ENCODE measurements at places on chromosomes 2 and 18.

GRCh38 chr18:39841482-39842365 is 2113.3 kb upstream of the PIK3C3 start:
- no peak for DNase-seq

- DNase-seq, result no peak
Measured at GRCh38 chr2:204364860-204365535, 180.3 kb upstream of the PARD3B start.

- DNase-seq, result no peak
Measured at GRCh38 chr2:74029714-74030397, 45.1 kb downstream of the TET3 start.

DNA sequence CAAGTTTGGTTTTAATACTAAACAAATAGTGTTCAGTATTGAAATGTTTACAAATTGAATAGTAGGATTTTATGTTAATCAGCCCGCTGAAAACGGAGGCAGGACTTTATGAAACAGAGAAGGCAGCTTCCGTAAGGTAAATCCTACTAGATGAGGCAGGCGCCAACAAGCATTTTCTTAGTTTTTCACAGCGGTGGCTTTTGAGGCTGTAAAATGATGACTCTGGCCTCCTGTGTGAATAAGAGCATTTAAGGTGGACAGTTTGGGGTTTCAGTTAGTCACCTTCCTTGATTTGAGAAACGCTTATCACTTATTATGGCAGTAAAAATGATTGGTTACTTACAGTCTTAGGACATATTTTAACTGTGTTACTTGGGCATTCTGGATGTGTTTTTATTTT is 212.9 kb downstream of the PTGR3 start:
- DNase-seq, result peak; percentile 10

DNA sequence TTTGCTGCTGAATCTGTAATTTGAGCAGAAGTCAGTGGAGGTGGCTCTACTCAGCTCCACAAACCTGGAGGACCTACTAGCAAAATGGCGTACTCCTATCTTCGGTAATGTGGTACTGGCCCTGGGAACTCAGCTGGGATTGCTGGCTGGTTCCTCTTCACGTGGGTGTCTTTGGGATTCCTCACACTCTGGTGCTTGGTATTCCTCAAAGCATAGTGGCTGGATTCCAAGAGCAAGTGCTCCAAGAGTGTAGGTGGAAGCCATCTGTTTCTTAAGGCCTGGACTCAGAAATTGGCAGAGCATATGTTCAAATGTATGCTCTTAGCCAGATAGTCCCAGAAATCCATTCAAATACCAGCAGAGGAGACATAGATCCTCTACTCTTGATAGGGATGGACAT is 281.9 kb upstream of the CDH7 start:
- no peak for DNase-seq

GRCh38 chr2:238286095-238286494 is 2.3 kb downstream of the PER2 start:
- no peak for DNase-seq

DNA sequence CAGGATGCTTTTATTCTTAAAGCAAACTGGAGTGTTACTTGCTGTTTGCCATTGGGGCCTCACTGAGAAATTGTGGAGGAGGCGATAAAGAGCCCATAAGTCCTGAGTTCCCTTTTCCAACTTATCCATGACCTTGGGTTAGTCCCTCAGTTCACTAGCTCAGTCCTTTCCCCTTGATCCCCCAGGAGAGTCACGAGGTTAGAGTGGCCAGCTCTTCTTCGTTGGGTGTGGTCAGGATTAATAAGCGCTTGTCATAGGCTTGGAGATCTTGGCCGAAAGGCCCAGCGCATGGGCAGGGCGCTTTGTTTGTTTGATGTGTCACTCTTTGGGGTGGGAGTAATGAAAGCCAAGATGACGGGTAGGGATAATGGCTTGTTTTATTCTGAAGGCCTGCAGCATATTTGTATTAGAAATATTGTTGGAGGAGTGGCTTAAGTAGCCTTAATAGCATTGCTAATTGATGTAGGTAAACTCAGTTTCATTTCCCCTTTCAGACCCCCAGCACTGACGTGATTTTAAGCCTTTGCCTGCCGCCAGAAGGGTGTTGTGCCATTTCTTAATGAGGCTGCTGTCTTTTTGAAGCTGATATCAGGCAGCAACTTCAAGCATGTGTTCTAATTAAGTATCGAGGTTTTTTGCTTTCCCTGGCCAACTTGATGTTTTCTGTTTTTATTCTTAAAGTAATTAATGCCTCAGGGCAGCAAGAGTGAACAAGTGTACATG is 15.7 kb downstream of the GRHL1 start:
- DNase-seq, result no peak

DNA sequence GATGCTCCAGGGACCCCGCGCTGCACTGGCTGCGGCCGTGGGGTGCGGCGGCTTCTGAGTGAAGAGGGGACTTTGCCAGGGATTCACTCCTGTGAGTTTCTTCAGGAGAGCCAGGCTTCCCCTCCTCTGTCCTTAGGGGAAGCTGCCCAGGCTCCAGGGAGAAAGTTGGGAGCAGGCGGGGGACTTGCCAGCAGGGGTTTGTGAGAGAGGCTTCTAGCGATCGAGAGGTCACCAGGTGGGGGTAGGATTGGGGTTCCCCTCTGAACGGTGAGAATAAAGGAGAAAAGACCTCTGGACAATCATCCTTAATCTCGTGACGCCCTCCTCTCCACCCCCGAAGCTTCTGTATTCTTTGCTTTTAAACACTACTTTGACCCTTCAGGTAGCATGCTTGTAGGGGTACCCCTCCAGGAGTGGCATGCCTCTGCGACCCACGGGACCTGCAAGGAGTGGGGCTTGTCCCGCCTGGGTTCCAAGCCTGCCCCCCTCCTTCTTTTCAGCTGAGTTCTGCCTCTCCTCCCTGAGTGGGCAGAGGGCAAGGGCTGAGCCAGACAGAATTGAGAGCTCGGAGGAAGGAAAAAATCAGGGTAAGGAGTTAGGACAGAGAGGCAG is 601 bp downstream of the PROKR1 start:
- no peak for DNase-seq

DNA sequence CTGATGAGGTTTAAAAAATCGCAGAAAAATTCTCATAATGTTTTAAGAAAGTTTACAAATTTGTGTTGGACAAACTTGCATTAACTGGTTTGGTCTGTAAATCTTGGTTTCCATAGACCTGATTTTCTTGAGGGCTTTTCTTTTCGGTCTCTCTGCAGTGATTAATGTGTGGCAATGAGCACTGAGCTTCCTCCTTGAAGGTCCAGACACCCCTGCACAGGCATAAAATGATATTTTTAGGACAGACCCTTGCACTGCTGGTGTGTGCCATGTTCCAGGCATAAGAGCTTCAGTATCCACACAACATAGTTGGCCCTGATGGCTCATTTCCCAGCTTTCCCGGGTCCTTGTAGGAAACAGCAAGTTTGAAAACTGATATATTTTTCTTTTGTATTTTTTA is 33.7 kb downstream of the MRPL33 start:
- DNase-seq, result no peak

DNA sequence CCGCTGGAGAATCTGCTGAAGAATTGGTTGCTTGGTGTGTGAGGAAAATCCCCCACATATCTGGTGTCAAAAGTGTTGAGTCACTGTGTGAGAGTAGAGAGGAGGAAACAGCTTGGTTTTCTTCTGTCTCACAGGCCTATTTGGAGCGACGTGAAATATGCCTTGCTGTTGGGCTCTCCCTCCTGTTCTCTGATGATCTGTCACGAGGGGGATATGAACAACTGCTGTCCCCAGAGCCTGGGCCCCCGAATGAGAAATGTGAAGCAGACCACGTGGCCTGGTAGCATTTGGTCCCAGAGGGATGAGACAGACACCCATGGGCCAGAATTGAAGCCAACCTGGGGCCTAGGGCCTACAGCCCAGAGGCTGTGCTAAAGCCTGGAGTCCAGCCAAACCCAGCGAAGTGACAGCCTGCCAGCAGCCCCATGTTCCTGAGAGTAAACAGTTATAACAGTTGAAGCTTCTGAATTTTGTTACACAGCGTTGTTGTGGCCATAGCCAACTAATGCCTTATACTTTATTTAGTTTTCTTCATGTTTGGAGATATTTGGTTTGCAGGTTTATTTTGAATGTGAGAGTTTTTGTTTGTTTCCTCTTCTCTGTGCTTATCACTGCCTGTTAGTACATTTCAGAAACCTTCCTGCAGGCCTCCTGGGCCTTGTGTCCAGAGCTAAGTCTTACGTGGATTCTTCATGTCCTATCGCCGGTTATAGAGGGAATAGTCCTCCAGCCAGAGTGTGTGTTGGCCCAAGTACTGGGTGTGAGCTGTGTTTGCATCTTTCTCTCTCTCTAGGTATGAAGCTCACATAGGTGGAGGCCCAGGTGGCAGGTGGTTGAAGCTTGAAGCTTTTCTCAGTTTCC is 18.7 kb upstream of the COLEC12 start:
- DNase-seq, result no peak

- no peak for DNase-seq
Measured at GRCh38 chr18:448116-448790, 52.2 kb downstream of the COLEC12 start.

- DNase-seq, result no peak
Measured at GRCh38 chr2:20990442-20991430, 53.1 kb downstream of the APOB start.

DNA sequence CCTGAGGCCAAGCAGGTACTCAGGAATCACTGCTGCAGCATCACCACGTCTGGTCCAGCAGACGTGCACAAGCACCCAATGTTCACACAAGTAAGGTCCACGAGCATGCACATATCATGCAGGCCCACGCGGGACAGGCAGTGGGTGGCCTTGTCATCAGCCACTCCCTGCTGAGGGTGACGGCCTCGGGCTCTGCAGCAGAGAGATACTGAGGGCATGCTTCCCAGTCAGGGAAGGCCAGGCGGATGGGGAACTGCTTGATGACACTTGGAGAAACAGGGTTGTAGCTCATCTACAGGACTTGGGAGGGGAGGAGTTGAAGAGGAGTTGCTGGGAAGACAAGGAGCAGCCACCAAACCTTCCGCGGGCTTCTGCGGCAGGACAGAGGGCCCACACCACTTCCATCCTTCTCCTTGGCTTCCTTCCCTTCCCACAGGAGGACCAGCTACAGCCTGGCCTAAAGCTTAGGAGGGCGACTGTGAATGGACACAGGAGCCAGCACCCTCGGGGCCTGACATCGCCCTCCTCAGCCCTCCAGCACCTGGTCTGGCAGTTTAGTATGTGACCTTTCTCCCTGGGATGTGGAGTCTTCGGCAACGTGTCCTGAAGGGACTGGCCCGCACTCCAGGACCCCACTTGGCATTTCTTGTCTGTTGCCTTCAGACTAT is 15.2 kb downstream of the MFSD2B start:
- no peak for DNase-seq

DNA sequence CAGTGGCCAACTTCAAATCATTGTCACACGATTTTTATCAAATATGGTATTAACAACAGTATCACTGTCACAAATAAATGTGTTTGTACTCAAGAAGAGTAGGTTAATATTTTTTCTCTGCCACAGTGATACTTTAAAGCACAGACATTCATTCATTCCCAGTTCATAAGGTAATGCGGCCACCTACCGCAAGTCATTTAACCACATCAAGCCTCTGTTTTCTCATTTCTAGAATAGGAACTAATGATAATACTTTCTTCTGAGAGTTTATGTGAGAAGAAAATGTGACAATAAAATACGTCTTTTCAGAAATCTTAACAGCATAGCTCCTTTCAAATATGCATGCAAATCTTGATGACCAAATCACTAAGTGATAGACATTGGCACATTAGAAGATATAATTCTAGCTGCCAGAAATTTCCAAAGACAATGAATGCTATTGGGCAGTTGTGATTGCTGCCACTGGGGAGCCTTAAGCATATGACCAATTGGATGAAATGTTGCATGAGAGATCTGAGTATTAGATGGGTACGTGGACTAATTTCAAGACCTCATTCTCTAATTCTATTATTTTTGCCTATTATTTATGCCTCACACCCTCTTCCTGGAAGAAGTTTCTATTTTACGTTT is 430.9 kb downstream of the PID1 start:
- DNase-seq, result no peak

- no peak for DNase-seq
Measured at GRCh38 chr2:191604154-191604553, 73.8 kb upstream of the NABP1 start.

- no peak for DNase-seq
Measured at GRCh38 chr2:220033546-220033945, 406.1 kb downstream of the SLC4A3 start.

- DNase-seq, result no peak
Measured at GRCh38 chr2:179338681-179339080, 74.0 kb upstream of the SESTD1 start.

DNA sequence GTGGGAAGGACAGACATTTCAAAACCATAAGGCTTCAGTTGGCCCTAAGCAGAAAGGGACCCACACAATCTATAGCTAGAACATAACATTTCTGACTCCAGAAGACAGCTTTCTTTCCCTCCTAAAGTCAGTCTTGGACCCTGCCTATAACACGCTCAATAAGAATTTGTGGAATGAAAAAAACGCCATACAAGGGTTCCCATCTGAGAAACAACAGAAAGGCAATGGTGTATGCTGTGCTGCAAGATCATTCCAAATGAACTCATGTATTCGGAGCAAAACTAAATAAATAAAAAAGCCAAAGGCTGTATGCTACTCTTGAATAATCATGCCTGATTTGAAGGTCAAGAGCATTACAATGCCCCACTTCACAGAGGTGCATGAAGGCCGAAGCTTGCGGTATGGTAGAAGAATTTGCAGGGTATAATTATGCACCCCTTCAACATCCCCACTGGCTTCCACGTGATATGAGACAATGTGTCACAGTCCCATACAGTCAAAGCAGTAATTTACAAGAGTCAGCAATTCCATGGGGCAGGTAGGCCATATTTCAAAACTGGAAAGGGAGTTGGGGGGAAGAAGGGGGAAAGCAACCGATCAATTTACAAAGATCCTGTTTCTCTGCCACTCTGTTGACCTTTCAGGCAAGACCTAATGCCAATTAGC is 61.4 kb upstream of the SLC14A2 start:
- DNase-seq, result no peak

GRCh38 chr2:10742666-10743065 is 21.2 kb downstream of the ATP6V1C2 start:
- no peak for DNase-seq

DNA sequence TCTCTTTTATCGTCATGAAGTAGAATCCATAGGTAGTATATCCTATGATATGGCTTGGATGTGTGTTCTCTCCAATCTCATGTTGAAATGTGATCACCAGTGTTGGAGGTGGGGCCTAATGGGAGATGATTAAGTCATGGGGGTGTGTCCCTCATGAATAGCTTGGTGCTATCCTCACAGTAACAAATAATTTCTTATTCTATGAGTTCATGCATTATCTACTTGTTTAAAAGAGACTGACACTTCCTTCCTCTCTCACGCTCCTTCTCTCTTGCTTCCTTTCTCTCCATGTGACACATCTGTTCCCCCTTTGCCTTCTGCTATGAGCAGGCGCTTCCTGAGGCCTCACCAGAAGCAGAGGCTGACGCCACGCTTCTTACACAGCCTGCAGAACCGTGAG is 165.6 kb downstream of the MREG start:
- no peak for DNase-seq

DNA sequence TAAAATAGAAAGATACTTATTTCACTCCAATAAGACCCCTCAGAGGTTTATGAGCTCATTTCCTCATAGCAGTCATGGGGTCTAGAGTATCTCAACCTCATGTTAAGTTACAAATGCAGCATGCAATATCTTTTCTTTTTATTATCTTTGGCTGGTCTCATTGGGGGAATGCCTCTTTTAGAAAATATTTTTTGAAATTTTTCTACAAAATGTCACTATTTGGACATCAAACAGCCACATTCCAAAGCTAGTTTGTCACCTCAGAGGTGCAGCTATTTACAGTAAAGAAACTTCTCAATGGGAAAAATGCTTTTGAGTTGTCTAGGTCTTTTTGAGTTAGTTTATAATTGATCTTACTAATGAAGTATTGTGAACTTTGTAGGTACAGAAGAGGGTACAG is 370.7 kb upstream of the LRATD1 start:
- DNase-seq, result no peak

- no peak for DNase-seq
Measured at GRCh38 chr18:41593171-41593675, 361.8 kb upstream of the PIK3C3 start.

All from stimulated activated effector memory CD8-positive, alpha-beta T cell treated with anti-CD3 and anti-CD28 coated beads, Interleukin-12 subunit alpha, Interleukin-12 subunit beta, amount 100 ng/mL, for 72 hours (primary cell).